Prostate gland (tissue), 2 donors: ENCODE measurements at places on chromosomes 6 and 20. TPM values are rescaled to one million over a fixed set of nuclear protein-coding genes. Genes with fewer than 3 reads are reported as not detected.

- DNase-seq = no peak
Observed at GRCh38 chr6:53244958-53245357, 96.3 kb upstream of the GCM1 start.

DNA sequence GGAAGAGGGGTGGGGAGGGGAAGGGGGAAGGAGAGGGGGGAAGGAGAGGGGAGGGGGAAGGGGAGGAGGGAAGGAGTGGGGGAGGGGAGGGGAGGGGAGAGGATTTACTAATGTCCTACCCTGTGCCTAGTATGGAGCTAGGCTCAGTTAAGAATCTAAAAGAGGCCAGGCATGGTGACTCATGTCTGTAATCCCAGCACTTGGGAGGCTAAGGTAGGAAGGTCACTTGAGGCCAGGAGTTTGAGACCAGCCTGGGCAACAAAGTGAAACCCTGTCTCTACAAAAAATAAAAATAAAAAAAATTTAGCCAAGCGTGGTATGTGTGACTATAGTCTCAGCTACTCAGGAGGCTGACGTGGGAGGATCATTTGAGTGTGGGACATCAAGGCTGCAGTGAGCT, 13.0 kb downstream of the UBE2J1 start:
- DNase-seq = no peak

DNA sequence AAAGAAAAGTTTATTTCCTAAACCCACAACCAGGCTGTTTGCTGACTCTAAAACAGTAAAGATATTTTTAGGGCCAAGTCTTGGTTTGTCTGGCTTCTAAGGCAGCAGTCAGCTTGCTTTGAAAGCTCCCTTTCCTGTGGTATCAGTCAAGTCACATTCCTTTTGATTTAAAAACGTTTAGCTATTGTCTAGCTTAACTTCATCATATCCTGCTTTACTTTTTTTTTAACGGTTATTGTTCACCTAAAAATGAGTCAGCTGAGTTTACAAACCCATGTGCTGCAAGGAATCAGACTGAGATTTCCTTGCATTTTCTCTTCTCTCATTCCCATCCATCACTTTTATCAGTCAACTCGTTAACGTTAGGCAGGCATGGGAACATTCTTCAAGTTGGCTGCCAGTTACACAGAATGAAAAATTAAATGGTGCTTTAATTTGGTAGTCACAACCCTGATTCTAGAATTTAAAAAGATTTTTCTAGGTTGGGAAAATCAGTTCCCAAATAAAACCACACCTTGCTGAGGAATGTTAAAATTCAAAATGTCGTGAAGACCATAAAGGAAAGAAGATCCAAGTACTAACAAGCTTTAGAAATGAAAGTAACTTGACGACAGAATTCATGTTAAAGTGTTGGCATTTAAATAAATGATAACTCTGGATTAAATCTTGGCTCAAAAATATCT, 45.9 kb downstream of the ELOVL5 start:
- no peak for DNase-seq

DNA sequence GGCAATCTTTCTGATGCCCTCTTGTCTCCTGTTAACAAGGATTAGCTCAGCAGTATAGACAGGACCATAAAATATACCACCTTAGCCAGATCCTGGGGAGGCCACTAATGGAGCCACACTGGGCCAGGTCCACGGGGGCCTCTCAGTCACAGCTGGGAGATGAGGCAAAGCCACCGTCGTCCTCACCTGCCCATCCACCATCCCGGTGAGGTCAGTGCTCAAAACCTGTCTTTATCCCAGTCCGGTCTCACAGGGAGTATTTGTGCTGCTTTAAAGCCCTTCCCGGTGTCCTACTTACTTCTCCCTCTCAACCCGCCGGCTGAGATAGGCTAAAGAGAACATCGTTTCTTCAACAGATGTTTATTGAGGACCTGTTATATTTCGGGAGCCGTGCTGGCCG, 104.3 kb downstream of the EDN3 start:
- DNase-seq = no peak

GRCh38 chr20:31674895-31675827, 37.4 kb downstream of the COX4I2 start:
- no peak for DNase-seq

KHDC1L gene
- total RNA-seq = 4.7 TPM

NDUFAF4 gene
- 29.9 TPM for total RNA-seq

SLC26A8 gene
- total RNA-seq = 15.2 TPM

DNA sequence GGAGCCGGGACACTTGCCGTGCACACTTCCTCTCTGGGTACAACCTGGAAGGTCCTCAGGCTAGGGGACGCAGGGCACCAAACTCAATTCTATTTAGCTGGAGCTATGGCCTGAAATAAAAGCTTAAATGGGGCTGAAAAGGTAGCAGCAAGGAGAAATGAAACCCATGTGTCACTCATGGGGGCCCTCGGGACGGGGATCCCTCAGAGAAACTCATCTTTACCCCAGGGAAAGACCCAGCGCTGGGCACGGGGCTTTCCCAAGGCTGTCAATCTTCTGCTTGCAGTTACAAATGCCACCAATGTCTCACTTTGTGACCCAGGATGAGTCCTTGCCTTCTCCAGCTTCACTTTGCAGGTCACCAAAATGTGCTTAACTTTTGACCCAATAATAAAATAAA, 16.5 kb downstream of the SNAI1 start:
- DNase-seq = no peak

DNA sequence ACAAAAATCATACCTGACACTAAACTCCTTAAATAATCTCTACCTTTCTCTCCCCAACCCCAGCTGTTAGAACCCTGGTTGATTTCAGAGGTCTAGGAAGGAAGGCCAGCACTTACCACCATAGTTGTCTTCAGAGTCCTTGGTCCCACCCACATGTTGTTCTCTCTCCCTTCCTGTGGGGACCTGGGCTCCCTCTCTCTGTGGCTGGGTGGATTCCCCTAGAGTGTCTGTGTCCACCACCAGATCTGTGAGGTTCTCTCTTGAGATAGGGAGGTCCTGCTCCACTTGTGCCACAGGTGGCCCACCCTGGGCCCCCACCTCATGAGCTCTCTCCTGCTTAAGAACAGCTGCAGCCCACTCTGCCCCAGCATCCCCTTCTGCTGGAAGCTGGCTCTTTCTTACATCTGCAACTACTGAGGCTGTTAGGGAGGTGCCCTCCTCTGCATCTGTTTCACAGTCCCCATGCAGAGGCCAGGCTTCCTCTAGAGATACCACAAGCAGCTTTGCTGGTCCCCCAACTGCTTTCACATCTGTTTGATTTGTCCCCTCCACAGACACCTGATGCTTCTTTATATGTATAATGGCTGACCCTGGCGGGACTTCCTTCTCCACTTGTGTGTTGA, 5.2 kb downstream of the MDC1 start:
- no peak for DNase-seq

DNA sequence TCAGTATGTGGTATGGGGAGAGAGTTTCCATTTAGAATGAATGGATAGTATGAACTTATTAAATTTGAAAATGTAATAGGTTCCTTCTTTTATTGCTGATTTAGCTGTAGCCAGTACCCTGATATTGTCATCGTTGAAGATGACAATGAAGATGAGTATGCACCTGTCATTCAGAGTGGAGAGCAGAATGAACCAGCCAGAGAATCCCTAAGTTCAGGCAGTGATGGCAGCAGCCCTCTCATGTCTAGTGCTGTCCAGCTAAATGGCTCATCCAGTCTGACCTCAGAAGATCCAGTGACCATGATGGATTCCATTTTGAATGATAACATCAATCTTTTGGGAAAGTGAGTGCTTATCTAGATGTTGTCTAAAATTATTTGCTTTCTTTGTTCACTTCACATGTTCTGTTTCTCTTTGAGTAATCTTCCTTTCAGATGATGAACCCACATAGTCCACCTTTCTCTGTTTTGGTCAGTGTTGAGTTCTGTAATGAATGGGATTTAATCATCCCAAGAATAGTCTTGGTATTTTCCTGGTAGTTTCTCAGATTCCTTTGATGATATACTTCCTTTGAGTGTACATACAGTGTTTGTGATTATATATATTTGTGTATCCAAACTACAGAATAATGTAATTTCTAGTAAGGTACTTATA, 23.3 kb downstream of the HSF2 start:
- DNase-seq = no peak

- DNase-seq = no peak
Observed at GRCh38 chr6:116101302-116101718, 657 bp downstream of the NT5DC1 start.

DNA sequence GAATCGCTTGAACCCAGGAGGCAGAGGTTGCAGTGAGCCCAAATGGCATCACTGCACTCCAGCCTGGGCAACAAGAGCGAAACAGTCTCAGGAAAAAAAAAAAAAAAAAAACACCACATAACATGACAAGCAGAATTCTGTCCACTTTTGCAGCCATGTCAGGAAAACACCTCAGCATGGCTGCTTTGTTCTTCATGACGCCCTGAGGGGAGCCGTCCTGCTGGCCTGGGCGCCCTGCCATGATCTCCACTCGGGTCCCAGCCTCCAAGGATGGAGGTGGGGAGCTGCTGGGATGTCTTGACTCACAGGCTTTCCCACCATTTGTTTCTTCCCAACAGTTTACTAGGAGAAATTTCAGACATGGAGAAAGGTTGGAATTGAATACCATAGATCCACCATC, 42.2 kb downstream of the SNX9 start:
- DNase-seq = no peak

SSTR4 gene
- total RNA-seq = not detected

- no peak for DNase-seq
Observed at GRCh38 chr6:33505548-33506370, 51.4 kb downstream of the ZBTB9 start.

GRCh38 chr6:120908767-120909166, 425.5 kb downstream of the TBC1D32 start:
- DNase-seq = no peak

- DNase-seq = no peak
Observed at GRCh38 chr6:80605165-80605989, 498.9 kb downstream of the BCKDHB start.

SULF2 gene
- total RNA-seq = 82.0 TPM

HLA-DRB5 gene
- total RNA-seq = not detected

GRCh38 chr20:62860924-62861691, 514 bp downstream of the TCFL5 start:
- no peak for DNase-seq

DNA sequence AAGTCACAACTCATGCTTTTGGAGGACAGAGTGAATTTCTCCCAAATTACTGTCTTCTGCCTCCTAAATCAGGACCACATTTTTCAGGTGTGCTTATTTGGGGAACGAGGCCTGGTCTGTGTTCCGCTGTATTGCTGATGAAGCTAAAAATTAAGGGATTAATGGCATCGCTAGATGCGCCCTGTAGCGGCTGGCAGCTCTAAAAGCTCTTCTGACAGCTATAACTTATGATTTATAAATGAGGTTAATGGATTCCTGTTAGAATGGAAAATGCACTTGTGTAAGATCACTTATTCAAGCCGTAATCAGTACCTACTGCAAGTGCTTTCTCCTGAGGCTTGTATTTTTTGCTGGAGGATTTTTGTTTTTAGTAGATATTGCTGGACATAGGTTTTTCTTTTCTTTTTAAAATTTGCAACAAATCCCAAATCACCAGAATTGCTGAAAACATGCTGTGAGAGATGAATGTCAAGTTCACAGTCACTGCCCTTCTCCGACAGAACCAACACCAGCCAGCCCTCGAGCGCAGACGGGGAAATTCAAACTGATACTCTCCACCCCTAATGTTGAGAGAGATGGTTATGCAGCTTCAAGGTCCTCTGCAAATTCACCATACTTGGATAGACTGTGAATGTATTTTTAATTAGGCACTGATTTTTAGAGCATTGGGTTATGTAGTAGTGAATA, 49.1 kb downstream of the AKAP12 start:
- no peak for DNase-seq

DNA sequence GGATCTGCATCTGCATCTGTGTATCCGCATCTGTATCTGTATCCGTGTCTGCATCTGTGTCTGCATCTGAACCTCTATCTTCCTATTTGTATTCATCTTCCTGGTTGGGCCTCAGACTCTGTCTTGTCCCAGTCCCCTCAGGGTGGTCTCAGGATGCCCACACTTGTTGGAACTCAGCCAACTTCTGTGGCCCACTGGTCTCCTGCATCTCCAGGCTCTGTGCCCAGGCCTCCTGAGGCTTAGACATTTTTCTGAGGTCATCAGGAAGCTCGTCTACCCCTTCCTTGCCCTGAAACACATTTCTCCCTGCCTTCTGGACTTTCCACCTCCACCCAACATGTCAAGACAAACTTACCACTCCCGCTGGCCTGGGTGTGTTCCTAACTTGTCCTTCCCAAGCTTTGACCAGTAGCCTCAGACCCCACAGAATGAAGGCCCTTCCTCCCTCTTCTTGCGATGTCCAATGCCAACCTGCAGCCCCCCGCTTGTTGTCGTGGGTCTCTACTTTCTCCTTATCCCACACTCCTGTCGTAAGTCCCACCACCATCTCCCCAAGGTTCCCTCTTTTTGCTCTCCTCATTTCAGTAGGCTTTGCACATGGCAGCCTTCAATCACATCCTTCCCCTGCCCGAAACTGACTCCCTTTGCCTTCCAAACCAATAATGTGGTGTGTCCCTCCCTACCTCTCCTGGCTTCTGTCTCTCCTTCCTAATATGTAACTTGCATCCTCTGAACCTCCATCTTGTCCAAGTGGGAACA, 176.5 kb downstream of the DLL1 start:
- DNase-seq = no peak

CALHM4 gene
- total RNA-seq = not detected

DNA sequence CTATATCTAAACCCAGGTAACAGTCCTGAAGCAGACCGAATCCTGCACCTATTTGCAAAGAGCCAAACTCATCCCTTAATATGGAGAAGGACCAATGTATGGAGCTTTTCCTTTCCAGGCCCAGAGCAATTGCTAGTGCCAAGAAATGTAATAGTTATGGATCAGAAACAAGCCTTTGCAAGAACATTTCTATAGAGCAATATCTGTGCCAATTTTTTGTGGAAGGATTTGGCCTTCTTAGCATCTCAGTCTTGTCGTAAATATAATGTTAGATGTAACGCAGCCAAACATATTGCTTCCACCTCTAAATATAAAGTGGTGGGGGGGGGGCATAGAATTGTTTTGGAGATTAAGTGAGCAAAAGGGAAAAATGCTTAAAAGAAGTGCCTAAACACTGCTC, 2.7 kb downstream of the KIAA0408 start:
- DNase-seq = no peak

XKR7 gene
- total RNA-seq = not detected

DNA sequence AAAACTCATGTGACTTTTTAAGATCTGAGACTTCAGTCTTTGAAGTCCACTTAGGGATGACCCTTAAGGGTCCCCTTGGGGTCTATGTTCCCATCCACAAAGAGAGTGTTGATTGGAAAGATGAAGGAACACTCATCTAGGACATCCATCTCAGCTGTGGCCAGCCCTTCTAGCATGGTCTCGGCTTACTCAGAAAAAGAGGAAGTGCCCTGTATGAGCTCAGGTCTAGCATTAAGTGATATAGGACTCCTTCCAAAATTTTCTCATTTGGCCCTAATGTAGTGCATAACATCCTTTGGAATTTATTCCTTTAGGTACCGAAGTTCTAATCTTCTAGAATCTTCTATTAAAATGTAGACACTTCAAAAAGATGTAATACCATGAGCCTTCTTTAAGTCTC, 77.4 kb downstream of the NDUFAF5 start:
- no peak for DNase-seq
